DMS79 treated with DMSO at 0.1 percent for 48 hours (cell line): ENCODE measurements at places on chromosomes 2 and 18.
A peak's percentile ranks its signal among the peaks of the same experiment; 100 is the strongest.

GRCh38 chr2:69509011-69509749 lies 71.9 kb upstream of the NFU1 start:
- peak; percentile 90 for DNase-seq

GRCh38 chr2:50769406-50770181 lies 262.3 kb downstream of the NRXN1 start:
- DNase-seq, result peak; percentile 19

DNA sequence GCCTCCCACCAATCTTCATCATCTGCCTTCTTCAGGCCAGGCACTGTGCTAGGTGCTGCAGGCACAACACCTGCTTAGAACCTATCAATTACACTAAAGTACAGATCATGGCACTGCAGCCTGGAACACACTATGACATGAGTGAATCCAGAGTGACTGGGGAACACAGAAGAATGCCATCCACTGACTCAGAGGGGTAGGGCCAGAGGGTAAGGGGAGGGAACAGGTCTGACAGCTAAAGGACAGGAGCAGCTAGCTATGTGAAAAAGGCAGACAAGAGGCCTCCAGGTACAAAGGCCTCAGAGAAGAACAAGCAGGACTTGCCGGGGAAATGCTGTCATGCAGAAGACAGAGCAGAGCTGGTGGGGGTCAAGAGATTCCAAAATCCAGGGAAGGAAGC lies 53.3 kb upstream of the ACAA2 start:
- DNase-seq, result no peak

GRCh38 chr2:80365762-80366161 lies 61.2 kb upstream of the LRRTM1 start:
- DNase-seq, result no peak

DNA sequence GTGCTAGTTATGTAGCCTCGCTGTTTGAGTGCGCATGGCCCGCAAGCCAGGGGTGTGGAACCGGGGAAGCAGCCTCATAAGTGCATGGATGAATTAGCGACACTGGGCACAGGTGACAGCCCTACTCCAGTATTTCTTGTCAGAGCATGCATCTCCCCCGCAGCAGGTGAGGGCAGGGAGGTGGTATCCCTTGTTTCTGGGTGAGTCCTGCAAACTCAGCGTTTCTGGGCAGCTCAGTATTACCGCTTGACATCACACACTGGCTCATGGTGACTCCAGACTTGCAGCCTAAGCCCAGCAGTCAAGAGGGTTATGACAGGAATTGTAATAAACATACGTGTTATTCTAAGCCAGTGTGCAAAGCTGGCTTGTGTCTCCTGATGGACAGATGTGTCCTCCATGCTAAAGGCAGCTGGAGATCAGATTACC lies 2.5 kb downstream of the CABLES1 start:
- peak; percentile 84 for DNase-seq

GRCh38 chr2:9238591-9239326 lies 32.1 kb downstream of the ASAP2 start:
- DNase-seq, result no peak

GRCh38 chr2:134690629-134691215 lies 28.1 kb downstream of the TMEM163 start:
- DNase-seq, result no peak
